ENCODE measurements at places on chromosomes 16 and 17.

DNA sequence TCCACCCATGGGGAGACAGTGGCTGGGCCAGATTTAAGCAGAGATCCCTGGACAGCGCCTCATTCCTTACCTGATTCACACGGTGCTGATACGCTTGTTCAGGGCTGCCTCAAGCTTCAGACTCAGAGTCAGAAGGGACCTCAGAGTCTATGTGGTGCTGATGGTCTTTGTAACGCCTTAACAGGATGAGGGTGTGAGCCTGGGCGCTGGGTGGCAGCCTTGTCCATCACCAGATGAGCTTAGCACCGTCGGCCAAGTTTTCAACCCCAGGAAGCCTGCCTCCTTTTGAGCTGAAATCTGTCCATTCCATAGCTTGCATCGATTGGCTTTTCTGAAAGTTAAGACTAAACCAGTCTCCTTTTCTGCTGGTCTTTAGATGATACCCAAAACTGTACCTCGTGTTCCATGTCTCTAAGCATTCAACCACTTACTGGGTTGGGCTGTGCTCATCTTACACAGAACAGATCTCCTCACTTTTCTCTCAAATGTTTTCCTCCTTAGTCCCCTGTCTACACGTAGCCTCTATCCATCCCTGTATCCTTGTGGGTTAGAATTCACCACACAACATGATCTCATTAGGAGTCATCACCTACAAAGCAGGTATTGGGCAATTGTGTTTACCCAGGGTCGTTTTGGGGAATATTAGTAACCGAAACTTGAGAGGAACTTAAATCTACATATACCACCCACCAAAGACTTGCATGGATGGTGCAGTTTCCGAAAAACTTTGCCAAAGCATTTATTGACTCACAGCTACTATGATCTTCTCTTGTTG lies 573.4 kb downstream of the CDH13 start:
- DNase-seq, result no peak

- DNase-seq, result no peak
Observed at GRCh38 chr16:85917012-85917411, 18.1 kb downstream of the IRF8 start.

GRCh38 chr17:57084361-57084801 lies 665 bp upstream of the AKAP1 start:
- no peak for DNase-seq

DNA sequence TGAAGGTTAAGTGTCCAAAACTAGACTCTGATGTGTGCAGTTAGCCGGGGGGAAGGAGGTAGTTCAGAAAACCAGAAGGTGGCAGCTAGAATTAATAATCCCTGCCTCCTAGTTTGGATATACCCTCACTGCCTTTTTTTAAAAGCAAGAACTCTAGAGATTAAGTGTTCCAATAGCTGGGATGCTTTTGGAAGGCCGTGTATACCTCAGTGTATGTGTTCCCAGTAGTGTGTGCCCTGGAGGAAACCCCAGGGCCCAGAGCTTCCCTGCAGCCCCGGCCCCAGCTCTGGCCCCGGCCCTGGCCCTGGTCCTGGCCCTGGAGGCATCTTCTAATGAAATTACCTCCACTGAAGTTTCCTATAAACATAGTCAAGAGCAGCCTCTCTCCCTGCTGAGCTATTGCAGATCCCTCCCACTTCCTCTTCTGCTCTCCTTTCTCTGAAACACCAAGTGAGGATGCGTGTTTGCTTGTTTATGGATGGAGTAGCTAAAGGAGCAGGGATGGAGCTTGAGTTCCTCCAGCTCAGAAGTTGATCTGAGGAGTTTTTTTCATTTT lies 130.7 kb downstream of the PRKCA start:
- DNase-seq, result no peak

GRCh38 chr16:2787961-2788360 lies 601 bp upstream of the PRSS33 start:
- no peak for DNase-seq

DNA sequence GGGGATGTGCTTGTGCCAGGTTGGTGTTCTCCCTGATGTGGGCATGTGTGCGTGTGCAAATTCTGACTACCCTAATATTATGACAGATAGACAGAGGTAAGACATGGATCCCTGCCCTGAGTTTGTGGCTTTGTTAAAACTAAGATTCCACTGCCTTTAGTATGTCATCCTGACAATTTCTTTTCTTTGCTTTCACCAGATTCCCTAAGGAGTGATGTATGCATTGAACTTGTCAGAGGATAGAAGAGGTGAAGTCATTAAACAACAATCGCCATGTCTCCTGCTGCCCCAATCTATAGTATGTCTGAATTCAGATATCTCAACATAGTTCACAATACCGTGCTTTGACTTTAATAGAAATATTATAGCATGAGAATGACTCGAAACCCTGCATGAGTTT lies 137.1 kb upstream of the ELAC2 start:
- DNase-seq, result no peak

DNA sequence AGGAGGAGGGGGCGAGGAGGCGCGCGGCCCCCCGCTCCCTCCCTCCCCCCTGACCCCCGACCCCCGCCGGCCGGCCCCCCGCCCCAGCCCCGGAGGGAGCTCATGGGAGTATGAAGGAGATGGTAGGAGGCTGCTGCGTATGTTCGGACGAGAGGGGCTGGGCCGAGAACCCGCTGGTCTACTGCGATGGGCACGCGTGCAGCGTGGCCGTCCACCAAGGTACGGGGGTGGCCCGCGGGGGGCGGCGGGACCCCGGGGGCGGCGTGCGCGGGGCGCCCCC lies 390 bp downstream of the MLLT6 start:
- no peak for DNase-seq

DNA sequence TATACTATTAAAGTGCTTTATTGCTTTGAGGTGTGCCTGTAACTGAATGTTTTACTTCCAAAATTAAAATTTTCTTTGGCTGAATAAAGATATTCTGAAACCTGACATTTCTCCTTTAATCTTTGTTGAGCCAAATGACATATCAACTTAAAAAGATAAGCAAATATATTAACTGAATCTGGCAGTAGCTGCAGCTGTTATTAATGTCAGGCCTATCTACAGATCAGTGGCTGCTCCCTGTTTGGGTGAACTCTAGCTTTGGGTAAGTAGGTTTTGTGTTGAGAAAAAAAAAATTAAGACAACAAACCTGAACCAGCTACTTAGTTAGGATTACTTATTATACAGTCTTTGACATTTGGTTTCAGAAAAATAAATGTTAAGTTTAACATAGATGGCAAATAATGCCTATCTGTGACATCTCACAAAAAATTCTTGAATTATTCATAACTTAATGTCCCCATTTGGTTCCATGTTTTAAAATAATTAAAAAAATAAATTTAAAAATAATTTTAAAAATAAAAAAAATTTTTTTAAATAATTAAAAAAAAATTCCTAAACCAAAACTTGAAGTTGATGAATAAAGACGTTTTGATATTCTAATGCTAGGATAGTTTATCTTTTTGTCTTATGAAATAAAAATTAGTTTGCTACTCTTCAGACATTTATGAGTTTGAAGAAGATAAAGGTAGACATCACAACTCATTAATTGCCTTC lies 19.8 kb downstream of the CPD start:
- DNase-seq, result no peak

DNA sequence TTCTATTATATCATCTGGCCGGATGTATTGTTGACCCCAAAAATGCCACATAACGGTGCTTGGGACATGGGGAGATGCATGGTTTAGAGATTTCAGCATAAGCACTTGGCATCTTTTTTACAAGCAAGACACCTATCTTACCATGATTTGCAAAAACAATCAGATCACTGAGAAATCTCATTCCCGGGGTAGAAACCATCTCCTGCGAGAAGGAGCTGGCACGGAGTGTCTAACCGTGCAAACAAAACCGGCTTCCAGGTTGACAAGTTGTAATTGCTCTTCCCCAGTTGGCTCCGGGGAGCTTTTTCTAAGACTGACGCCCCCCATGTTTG lies 1.0 kb downstream of the SLC16A6 start:
- DNase-seq, result no peak

DNA sequence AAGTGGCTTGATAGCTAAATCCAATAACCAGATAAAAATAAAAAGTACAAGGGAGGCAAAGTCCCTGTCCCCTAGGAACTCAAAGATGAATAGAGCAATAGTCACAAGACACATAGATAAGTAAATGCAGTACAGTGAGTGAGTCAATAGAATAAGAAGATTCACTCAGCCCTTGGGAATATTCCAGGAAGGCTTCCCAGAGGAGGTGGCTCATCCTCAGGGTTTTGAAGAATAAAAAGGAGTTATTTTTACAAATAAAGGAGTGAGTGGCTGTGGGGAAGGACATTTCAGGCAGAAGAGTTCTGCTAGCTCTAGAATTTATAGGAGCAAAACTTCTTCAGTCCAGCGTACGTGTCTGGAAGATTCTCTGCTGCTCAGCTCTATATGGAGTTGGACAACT lies 177.4 kb upstream of the SDK2 start:
- DNase-seq, result no peak

- no peak for DNase-seq
Observed at GRCh38 chr17:50039058-50039457, 16.9 kb upstream of the ITGA3 start.

DNA sequence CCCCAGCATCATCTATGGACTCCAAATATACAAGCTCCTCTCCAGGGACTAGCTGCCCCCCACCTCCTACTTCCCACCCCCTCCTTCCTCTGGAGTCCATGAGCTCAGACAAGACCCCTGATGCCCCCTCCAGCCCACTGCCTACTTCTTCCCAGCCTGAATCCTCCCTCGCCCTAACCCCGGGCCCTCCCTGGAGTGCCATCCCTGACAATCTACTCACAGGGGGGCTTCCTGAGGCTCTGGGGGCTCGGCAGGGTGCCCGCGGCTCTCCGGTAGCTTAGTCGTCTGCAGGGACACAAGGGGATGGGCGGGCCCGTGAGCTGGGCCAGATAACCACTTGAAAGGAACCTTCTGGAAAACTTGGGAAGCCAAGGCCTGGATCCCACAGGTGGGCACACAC lies 15.1 kb downstream of the MPP3 start:
- DNase-seq, result no peak

GRCh38 chr16:46688101-46688653 lies 801 bp downstream of the VPS35 start:
- no peak for DNase-seq

GRCh38 chr17:34504814-34505484 lies 74.4 kb upstream of the TMEM132E start:
- no peak for DNase-seq

GRCh38 chr17:79627766-79628690 lies 17.2 kb upstream of the RBFOX3 start:
- no peak for DNase-seq

DNA sequence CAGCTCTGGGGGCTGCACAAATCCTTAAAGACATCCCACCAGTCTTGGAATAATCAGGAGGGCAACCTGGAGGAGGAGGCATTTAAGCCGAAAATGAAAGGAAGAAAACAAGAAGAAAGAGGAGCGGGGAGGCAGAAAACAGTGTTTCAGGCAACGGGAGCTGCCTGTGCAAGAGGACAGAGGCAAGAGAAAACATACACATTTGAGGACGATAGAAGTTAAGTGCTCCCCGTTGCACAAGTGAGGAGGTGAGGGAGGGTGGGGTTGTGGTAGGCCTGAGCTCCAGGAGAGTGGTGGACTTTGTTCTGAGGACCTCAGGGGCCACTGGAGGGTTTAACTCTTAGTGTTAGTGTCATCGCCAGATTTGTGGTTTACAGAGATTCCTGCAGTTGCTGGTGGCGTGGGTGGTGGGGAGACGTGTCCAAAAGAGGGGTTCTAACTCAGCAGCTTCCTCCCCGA lies 27.6 kb upstream of the CIBAR2 start:
- DNase-seq, result no peak

GRCh38 chr17:16940116-16940881 lies 31.6 kb downstream of the TNFRSF13B start:
- no peak for DNase-seq

GRCh38 chr16:85564277-85565051 lies 48.7 kb upstream of the GSE1 start:
- peak; percentile 46 for DNase-seq

GRCh38 chr17:79433379-79433778 lies 177.5 kb downstream of the RBFOX3 start:
- no peak for DNase-seq

DNA sequence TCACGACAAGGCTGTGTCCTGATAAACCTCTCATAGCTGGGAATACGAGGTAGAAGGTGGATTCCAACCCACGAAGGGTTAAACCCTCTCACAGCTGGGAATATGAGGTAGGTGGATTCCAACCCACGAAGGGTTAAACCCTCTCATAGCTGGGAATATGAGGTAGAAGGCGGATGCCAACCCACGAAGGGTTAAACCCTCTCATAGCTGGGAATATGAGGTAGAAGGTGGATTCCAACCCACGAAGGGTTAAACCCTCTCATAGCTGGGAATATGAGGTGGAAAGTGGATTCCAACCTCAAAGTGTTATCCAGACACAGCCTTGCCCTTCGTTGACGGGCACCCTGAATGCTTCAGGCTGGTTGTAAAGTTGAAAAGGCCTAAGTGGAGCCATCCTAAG lies 31.0 kb downstream of the AXIN1 start:
- no peak for DNase-seq

DNA sequence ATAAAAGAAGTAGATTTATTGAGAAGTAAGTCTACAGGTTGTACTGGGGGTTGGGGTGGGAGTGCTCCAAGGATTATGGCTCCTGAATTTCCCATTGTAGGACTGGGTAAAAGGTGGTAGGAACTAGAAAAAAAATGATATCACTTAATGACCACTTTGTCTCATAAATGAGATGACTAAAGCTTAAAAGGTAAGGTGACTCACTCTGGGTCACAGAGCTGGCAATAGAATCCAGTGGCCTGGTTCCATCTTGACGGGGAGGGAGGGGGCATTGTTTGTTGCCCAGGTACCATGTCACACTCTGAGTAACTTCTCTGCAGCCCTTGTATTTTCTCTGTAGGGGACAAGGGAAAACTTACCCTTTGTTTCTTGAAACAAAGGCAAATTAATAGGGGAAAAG lies 126.1 kb downstream of the PITPNC1 start:
- DNase-seq, result no peak

GRCh38 chr16:813916-814412 lies 13.4 kb upstream of the GNG13 start:
- no peak for DNase-seq

DNA sequence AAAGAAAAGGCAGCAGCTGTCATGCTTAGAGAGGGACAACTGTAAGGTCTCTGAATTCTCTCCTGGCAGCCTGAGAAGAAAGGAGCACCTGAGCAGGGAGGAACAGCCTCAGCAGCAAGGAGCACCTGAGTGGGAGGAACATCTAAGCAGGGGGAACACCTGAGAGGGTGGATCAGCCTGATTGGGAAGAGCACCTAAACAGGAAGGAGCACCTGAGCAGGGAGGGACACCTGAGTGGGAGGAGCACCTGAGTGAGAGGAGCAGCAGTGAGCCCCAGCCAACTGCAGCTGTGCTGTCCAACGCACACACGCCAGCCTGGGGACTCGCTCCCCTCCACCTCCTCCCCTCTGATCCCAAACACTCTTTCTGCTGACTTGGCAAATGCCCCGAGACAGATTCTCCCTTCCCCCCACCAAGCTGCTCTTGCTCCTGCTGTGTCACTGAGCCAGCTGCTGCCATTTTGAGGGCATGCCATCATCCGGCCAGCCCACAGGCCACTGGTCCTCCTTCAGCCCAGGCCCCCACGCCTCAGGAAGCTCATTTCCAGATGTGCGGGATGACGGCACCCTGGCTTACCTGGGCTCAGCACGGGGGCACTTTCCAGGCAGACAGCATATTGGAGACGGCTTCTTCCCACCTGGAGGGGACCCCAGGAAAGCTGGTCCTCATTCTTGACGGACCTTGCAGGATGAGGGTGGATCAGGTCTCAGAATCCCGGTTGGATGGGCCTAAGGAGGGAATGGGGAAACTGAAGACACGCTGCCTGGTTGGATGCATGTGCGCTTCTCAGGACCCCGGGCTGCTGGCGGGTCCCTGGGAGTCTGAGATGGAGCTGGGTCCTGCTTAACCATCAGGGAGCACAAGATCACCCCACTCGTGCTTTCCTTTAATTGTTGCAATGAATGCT lies 57.7 kb upstream of the RBFOX3 start:
- DNase-seq, result no peak

GRCh38 chr17:2905269-2905668 lies 109.0 kb downstream of the RAP1GAP2 start:
- no peak for DNase-seq
